Activated CD4-positive, alpha-beta memory T cell treated with anti-CD3 and anti-CD28 coated beads for 36 hours (primary cell): ENCODE measurements at places on chromosomes 1 and 21. TPM values are rescaled to one million over a fixed set of nuclear protein-coding genes. Genes with fewer than 3 reads are reported as not detected.

Gene ARID4B
- total RNA-seq = 41.3 TPM

DNA sequence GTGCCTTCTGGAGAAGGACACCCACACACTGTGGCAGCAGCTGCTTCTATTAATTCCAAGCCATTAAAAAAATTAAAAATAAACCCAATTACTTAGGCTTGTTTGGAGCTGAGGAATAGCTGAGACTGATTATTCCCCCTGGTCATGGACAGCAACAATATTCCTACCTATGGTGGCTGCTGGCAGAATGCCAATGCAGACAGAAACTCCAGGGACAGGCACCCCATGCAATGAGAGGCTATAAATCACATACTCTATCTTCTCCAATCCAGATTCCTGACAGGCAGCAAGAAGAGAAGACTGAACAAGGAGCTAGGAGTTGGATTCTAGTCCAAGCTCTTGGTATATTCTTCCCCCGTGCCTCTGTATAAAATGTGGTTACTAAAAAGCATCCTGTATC, 275.4 kb upstream of the BEND5 start:
- H3K27me3 ChIP-seq = no peaks in the 10 kb centered on the region
- no peak overlapping the region for H3K4me3 ChIP-seq
- H3K27ac ChIP-seq = no peak overlapping the region
- DNase-seq = no peak

DNA sequence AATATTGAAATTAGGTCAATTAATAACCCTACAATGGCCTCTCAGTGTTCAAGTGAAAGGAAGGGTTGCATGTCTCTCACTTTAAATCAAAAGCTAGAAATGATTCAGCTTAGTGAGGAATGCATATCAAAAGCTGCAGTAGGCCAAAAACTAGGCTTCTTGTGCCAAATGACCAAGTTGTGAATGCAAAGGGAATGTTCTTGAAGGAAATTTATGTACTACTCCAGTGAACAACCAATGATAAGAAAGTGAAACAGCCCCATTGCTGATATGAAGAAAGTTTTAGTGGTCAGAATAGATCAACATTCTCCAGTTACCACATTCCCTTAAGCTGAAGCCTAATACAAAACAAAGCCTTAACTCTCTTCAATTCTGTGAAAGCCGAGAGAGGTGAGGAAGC, 10.0 kb downstream of the MAEL start:
- peak overlapping the region; percentile 30 for H3K27ac ChIP-seq
- H3K4me3 ChIP-seq = no peak overlapping the region
- peaks cover 9% of the 10 kb centered on the region for H3K4me1 ChIP-seq
- no peak for DNase-seq

DNA sequence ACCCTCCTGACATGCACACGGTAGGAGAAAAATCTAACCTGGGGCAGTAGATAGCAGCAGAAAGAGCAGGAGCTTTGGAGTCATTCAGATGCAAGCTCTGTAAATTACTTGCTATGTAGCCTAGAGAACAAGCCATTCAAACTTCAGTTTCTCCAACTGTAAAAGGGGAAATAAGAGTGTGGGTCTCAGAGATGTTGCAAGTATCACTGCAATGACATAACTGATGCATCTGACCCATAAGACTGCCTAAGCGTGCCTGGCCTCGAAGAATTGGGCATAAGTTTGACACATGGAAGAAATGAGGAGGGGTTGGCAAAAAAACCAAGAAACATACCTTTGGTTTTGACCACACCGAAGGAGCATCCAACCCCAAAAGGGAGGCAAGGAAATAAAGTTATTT, 5.2 kb downstream of the AK2 start:
- peaks cover 44% of the 10 kb centered on the region for H3K36me3 ChIP-seq
- H3K27me3 ChIP-seq = no peaks in the 10 kb centered on the region
- H3K27ac ChIP-seq = no peak overlapping the region
- peaks cover 67% of the 10 kb centered on the region for H3K4me1 ChIP-seq
- no peak for DNase-seq

- H3K27ac ChIP-seq = no peak overlapping the region
- H3K27me3 ChIP-seq = no peaks in the 10 kb centered on the region
- H3K4me1 ChIP-seq = no peaks in the 10 kb centered on the region
Measured at GRCh38 chr1:81733480-81733879, 67.3 kb upstream of the ADGRL2 start.

DNA sequence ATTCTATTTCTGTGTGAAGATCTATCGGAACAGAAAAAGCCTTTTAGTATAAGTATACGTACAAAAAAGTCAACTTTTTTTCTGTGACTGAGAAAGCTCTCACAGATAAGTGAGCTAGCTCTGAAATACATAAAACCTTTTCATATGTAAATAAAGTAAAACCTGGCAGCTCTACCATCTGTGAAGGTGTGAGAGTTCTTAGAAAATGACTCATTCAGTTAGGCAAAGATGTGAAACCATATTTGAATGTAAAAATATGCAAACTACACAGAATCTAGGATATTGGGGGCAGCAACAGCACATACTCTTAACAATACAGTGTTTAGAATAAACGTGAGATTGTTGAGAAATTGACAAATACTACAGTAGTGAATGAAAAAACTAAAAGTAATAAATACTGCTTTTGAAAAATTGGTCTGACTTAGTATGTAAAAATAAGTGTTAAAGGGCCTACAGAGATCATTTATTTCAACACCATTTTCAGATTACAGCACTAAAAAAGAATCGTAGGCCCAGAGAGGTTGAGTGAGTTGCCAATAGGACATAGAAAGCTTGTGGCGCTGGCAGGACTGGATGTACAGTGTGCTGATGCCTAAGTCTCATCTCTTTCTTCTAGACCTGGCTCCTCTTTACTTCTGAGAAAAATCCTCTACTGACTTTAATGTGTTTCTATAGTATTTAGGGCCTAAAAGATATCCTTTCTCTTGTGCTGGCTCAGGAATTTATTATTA, 19.8 kb downstream of the ATP6V1G3 start:
- H3K36me3 ChIP-seq = no peaks in the 10 kb centered on the region
- DNase-seq = no peak
- H3K4me3 ChIP-seq = peak overlapping the region; percentile 67
- H3K27me3 ChIP-seq = no peaks in the 10 kb centered on the region
- H3K27ac ChIP-seq = peak overlapping the region; percentile 79

GRCh38 chr21:38958323-38958705, 152.6 kb downstream of the ETS2 start:
- H3K4me1 ChIP-seq = peaks cover 4% of the 10 kb centered on the region
- H3K36me3 ChIP-seq = no peaks in the 10 kb centered on the region
- no peak overlapping the region for H3K4me3 ChIP-seq
